ENCODE measurements at places on chromosomes 5 and 9.

DNA sequence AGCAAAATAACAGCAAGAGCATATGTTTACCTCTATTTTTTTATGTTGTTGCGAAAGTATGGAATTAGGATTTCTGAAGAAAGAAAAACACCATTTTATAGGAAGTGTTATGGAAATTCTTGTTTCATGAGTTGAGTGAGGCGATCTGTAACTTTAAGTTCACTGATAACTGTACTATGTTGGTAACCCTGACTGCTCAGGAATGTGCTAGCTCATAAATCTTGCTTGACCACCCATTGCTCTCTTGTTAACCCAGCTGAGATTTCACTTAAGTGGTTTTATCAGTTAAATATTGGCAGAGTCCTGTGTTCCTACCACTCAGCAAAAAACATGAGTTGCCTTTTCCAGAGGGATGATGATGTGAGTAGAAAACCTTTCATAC, 91.1 kb upstream of the STARD4 start:
- no peak for DNase-seq

DNA sequence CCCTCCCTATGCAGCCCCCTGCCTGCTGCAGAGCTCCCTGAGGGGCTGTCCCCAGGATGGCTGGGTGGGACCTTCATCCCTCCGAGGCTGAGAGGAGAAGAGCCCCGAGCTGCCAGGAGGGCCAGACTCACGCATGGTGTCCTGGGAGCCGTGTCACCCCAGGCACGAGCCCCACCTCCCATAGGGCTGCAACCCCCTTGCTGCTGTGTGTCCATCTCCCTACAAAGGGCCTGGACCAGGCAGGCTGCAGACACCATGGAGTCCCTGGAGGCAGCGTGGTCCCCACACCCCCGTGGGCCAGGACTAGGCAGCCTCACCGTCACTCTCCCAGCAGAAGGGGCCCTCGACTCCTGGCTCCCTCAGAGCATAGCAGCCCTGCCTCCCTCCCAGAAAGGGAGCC, 11.2 kb upstream of the SEC16A start:
- no peak for DNase-seq

DNA sequence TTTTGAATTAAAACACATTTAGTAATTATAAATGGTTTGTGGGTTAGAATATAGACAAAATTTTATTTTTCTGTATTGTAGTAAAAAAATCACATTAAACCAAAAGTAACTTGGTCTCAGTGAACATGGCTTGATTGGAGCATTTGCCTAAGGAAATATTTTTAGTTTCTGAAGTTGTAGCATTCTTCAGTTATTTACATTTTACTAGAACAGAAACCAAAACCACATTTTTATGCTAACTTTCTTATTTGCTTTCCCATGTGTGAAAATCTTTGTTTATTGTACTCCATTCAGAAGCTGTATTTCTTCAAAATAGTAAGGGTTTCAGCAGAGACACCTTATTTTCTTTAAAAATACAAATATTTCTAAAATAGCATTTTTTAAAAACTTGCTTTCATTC, 129.9 kb downstream of the SGCD start:
- no peak for DNase-seq

DNA sequence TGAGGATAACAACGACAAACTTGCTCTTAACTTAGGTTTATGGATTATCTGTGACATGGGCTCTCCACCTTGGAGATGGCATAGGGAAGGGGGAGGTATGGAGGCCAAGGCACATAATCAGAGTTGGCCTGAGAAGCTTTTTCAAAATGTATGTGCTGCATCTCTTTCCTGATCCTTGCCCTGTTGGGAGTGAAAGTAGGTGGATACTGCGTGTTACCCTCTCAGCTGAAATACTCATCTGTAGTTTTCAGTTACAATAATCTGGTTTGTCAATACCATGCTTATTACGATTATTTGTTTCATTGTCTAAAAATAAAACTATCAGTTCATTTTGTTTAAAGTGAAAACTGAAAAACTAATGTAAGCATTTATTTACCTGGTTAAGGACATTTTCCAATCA, 86.7 kb downstream of the SLC44A1 start:
- no peak for DNase-seq

GRCh38 chr9:33185858-33186257, 18.7 kb upstream of the B4GALT1 start:
- no peak for DNase-seq

DNA sequence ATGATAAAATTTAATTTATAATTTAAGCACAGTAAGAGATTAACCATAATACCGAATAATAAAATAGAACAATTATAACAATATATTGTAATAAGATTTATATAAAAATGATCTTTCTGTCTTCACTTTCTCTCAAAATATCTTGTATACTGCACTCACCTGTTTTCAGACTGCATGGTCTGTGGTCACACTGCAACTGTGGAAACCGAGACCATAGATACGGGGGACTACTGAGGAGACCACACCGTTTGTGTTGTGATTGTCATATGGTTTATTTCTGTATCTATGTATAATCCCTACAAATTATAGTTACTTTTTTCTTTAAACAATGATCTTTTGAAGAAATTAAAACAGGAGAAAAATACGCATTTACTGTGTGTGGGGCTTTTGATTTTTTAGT, 78.8 kb upstream of the TNFAIP8 start:
- DNase-seq: no peak

GRCh38 chr5:171989276-171989675, 17.2 kb downstream of the FBXW11 start:
- no peak for DNase-seq

GRCh38 chr5:142872795-142873194, 102.6 kb downstream of the ARHGAP26 start:
- DNase-seq: no peak

GRCh38 chr9:123327697-123328100, 28.3 kb upstream of the CRB2 start:
- no peak for DNase-seq

DNA sequence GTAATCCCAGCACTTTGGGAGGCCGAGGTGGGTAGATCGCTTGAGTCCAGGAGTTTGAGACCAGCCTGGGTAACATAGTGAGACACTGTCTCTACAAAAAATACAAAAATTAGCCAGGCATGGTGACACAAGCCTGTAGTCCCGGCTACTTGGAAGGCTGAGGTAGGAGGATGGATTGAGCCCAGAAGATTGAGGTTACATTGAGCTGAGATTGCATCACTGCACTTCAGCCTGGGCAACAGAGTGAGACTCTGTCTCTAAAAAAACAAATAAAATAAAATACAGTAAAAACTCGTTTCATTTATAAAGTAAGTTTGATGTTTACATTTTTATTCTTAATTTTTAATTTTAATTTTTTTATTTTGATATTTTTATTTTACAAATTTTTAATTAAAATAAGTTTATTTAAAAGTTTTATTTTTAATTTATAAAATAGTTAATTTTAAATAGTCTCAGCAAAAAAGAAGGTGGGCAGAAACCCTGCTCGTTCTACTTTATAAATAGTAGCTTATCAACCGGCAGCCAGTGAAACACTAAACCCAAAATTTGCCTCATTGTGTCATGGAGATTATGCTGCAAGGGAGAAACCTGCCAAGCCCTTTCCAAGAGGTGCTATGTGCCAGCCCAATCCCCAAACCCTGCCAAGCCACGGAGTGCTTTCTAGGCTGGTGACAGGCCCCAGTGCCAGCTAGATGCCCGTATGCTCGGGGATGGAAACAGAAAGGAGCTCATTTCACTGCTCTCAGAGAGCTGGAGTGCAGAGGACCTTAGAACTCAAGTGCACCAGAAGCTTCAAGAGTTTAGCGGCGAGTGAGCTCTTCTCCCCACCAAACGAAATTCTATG, 38.9 kb downstream of the SERINC5 start:
- no peak for DNase-seq

DNA sequence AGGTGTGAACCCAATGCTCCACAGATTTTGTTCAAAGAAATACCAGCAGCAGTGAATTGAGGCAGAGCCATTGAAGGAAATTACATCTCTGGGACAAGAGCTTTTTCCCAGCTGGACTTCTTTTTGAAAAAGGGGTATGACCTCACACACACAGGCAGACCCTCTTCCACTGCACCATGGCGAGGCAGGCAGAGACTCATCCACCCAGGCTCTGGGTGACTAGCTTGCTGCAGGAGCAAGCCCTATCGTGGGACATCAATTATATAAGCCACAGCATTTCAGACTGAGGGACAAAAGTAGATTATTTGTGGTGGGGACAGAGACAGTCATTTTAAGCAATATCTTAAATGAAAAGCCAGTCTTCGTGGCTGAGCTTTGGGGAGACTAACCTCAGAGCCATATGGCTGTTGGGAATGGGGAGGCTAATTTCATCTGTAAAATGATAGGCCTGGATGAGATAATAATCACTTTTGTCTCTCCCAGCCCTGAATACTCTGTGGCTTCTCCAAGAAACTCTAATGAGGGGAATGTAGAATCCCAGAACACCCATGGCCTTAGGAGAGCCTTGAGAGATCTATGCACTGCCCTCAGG, 113.1 kb upstream of the TNC start:
- no peak for DNase-seq

GRCh38 chr9:4126996-4127395, 172.9 kb downstream of the GLIS3 start:
- DNase-seq: no peak

DNA sequence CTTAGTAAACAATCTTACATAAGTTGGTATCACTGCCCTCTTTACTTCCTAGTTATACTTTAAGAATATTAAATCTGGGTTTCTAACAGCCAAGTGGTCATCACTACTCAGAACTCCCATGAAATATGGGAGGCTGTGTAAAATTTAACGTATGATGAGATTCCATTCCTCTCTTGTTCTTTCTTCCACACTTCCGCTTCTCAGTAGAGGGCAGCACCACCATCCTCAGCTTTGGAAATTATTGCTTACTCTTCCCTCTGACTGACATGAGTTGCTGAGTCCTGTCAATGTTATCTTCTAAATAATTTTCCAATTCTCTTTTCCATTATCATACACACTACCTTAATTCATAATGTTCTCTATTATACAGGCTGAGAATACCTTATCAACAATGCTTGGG, 194.0 kb downstream of the RFX3 start:
- peak; percentile 2 for DNase-seq

DNA sequence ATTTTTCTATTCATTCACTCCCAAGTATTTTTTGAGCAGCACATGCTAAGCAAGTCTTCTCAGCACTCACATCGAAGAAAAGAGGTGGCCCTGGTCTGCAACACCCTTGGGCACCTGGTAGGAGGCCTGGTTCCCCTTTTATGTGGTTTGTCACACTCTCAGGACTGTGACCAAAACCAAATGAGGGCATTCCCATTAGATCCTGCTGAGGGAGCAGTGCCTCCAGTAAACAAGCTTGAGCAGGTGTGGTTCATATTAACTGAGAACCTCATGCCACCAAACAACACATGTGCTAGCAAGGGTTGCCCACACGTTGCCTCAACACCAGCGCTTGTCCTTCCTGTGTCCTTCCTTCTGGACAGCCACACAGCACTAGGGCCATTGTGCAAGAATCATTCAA, 26.9 kb upstream of the SYK start:
- no peak for DNase-seq

GRCh38 chr9:37916471-37917312, 12.8 kb upstream of the SLC25A51 start:
- DNase-seq: no peak

DNA sequence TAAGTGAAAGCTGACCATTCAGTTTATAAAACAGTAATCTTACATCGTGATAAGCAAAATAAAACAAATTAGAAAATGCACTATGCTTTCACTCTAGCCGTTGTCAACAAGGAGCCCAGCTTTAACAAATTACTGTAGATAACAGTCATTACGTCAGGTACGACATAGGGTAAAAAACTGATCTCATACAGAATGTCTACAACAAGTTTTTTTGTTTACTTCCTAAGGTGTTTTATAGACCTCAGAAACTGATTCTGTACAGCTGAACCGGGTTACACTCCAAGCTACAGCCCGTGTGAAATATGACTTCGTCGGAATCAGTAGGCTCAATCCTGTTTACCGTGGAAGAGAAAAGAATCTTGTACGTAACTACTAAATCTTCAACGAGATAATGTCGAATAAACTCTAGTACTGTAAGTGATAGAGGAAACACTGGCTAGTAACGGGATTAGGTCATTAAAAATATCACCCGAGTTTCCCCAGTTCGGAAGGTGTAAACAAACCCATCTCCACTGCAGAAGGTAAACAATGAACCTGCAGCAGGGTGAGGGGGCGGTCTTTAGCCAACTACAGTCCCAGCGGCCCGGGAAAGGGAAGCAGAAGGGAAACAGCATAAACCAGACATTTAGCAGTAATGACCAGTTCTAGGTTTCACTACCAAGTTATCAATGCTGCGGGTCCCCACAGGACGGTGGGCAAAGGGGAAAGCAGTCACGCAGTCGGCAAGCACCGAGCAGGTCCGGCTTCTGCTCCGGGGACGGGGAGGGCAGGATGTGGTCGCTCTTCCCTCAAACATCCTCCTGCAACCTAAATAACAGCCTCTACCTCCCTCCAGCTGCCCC, 1.1 kb downstream of the RICTOR start:
- DNase-seq: peak; percentile 77

DNA sequence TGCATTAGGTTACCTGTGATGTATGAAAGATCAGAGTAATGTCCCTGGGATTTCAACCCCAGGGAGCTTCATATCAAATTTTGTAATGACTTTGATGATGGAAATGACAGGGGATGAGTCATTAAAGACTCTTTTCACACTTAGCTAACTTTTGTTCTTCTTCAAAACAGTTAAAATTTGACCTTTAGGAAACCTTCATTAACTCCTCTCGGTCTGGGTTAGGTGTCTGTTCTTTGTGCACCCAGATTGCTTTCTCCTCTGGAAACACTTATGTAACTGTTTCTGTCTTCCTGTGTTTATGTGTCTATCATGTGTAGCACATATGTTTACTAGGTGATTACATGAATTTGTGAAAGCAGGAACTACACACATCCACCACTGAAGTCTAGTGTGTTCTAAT, 1.6 kb downstream of the SRFBP1 start:
- no peak for DNase-seq

GRCh38 chr9:21031091-21031807, at the start of gene HACD4:
Gene HACD4, minus strand, starts transcription at chr9:21031640. Its CDS starts 50 bp downstream, at chr9:21031590.
- DNase-seq: no peak

DNA sequence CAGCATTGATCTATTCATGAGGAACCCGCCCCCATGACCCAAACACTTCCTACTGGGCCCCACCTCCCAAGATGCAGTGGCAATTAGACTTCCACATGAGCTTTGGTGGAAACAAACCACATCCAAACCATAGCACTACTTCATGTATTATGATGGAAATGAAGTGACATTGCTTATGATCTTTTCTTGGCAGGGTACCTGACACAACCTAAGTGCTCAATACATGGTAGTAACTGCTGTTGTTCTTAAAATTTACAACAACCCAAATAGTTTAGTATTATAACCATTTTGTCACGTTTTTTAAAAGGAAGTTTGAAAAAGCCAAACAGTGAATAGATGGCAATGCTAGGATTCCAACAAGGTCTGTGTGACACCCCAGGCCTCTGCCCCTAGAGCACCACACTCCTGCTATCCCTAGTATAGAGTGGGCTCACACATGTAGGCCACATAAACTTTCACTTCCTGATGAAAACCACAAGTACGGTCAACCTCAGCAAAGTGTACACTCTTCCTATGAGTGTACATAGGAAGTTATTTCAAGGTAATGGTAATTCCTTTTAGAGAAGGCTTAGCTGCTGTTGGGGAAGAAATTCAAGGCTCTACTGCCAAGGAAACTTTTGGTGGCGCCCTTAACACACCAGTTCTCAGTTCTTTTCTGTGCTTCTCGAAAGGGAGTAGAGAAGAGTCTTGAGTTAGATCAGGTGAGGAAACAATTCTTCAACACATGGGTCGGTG, 97.6 kb downstream of the ARSB start:
- no peak for DNase-seq

GRCh38 chr5:28788954-28789353, 1750.6 kb upstream of the CDH9 start:
- no peak for DNase-seq

- no peak for DNase-seq
Measured at GRCh38 chr5:167177736-167178135, 1113.7 kb upstream of the WWC1 start.

GRCh38 chr5:14193496-14193895, 50.4 kb downstream of the TRIO start:
- no peak for DNase-seq

All from HuH-7.5 (cell line).